ENCODE measurements at places on chromosomes 1 and 21.

DNA sequence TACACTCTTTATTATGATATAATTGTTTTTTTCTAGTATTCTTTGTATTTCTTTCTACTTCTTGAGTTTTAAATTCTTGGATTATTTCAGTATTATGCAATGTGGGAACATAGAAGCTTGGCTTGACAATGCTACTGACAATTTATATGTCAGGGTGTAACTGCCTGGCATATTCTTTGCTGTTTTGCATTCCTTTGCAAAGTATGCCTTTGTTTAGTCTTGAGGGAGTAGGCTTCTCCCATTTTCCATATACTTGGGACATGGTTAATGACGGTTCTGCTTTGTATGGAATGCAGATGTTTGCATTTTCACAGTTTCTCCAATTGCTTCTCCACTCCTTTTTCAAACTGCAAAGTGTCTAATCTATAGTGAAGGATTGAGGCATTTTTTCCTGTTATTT is 109.8 kb downstream of the HMCN1 start:
- no peaks in the 10 kb centered on the region for H3K27me3 ChIP-seq
- H3K4me1 ChIP-seq, result no peaks in the 10 kb centered on the region
- no peak overlapping the region for H3K27ac ChIP-seq
- no peaks in the 10 kb centered on the region for H3K36me3 ChIP-seq
- no peak for DNase-seq
- H3K4me3 ChIP-seq, result no peak overlapping the region

DNA sequence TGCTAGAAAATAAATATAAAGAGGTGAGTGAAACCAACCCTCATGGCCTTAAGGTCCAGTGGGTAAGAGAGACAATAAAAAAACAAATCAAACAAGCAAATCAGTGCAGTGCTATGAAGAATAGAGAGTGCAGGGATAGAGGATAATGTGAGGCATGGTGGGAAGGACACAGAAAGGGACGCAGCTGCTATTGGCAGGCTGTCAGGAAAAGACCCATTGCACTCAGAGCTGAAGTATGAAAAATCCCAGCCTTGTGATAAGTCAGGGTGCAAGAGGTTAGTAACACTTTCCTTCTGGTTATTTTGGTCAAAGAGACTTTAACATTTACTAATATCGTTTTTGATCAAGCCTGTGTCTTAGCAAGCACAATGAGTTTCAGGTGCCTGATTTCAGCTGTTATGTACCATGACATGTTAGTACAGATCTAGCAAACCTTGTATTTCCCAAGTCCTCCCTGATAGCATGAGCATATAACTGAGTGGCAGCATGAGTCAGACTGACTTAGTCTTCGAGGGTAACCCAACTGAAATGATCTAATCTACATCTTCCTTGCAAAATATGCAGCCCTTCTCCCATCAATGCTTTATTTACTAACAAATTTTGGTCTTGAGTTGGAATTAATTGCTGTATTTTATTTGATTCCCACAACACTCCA is 31.7 kb downstream of the CHML start:
- H3K4me3 ChIP-seq, result no peak overlapping the region
- peaks cover 23% of the 10 kb centered on the region for H3K4me1 ChIP-seq
- DNase-seq, result no peak
- H3K27me3 ChIP-seq, result no peaks in the 10 kb centered on the region
- H3K27ac ChIP-seq, result no peak overlapping the region

- no peaks in the 10 kb centered on the region for H3K4me1 ChIP-seq
- H3K27ac ChIP-seq, result no peak overlapping the region
- H3K4me3 ChIP-seq, result no peak overlapping the region
These were observed 31.8 kb downstream of the KCNK2 start for GRCh38 chr1:215114154-215114933.

GRCh38 chr1:10901891-10902805 is 105.7 kb upstream of the CASZ1 start:
- H3K27me3 ChIP-seq, result no peaks in the 10 kb centered on the region
- H3K4me3 ChIP-seq, result no peak overlapping the region
- peak overlapping the region; percentile 67 for H3K27ac ChIP-seq
- H3K36me3 ChIP-seq, result no peaks in the 10 kb centered on the region
- peaks cover 24% of the 10 kb centered on the region for H3K4me1 ChIP-seq
- peak; percentile 59 for DNase-seq

- no peak for DNase-seq
- H3K4me1 ChIP-seq, result no peaks in the 10 kb centered on the region
- H3K27me3 ChIP-seq, result no peaks in the 10 kb centered on the region
- no peak overlapping the region for H3K4me3 ChIP-seq
- H3K27ac ChIP-seq, result no peak overlapping the region
These were observed 22.1 kb downstream of the PLEKHA6 start for GRCh38 chr1:204337583-204337982.

DNA sequence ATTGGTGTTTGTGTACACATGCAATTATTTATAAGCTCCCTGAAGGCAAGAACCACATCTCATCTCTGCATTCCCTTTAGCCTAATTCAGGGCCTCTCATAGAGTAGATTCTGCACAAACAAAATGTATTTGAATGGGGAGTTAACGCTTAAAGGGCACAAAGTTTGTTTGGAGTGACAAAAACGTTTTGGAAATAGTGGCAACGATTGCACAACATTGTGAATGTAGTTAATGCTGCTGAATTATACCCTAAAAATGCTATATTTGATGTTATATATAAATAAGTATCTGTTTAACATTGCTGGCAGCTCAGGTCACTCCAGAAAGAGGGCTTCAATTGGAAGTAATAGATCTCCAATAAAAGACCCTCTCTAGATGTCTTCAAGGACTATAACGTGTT is 42.8 kb downstream of the TRIT1 start:
- DNase-seq, result no peak
- no peaks in the 10 kb centered on the region for H3K27me3 ChIP-seq
- no peak overlapping the region for H3K27ac ChIP-seq
- H3K4me3 ChIP-seq, result no peak overlapping the region
- peaks cover 16% of the 10 kb centered on the region for H3K4me1 ChIP-seq
- peaks cover 61% of the 10 kb centered on the region for H3K36me3 ChIP-seq

- no peaks in the 10 kb centered on the region for H3K27me3 ChIP-seq
- H3K4me1 ChIP-seq, result no peaks in the 10 kb centered on the region
These were observed 10.8 kb downstream of the SLC6A9 start for GRCh38 chr1:44020464-44020863.

DNA sequence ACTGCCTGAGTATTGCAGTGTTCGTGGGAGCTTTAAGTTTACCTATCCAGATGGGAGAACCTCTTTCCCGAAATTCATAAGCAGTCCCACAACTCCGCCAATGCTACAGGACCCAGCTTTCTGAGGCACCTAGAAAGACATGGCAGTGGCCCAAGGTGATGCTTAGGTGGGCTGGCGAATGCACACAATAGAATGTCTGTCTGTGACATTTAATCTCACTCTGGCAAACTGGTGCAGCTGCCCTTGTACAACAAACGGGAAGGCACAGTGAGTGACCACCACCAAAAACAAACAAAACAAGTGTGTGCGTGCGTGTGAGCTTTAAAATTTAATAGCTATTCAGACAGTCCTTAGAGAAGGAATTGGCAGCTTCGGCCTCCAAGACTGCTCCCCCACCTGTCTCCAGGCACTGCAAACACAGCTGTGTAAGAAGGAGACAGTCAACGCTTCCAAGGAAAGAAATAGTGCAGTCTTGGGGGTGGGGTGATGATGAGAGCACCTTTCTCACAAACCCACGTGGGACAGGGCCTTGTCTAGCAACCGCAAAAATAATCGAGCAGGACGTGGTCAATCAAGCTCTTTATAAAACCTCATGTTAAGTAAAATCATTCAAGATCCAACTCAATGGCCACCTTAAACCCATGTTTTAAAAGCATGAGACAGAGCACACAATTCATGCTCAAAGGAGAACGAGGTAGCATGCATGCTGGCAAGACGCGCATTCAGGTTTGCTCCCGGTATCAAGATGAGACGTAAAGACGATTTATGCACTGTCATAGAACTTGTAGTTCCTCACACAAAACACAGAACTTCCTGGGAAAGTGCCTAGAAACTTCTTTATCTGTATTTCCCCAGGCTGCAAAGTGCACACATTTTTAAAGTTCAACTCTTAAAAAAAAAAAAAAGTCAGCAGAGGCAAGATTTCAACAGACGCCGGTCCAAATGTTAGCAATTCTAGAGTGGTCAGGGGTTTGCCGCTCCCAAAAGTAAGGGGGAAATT is 84.1 kb downstream of the TM2D1 start:
- H3K36me3 ChIP-seq, result no peaks in the 10 kb centered on the region
- no peak for DNase-seq
- peak overlapping the region; percentile 28 for H3K4me3 ChIP-seq
- H3K27me3 ChIP-seq, result no peaks in the 10 kb centered on the region
- H3K27ac ChIP-seq, result peak overlapping the region; percentile 74

DNA sequence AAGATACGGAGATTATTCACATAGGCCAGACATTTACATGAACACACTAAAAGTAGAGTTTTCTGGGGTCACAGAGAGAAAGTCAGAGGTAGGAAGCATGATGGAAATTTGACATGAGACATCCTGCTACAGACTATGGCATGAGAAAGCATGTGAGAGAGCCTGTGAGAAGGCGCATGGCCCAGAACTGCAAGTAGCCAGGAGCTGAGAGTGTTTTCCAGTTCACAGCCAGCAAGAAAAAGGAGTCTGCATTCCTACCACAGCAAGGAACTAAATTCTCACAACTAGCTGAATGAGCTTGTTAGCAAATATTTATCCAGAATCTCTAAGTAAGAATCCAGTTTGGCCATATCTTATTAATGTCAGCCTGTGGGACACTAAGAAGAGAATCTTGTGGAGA is 673.3 kb downstream of the BRINP3 start:
- H3K27me3 ChIP-seq, result no peaks in the 10 kb centered on the region
- H3K4me1 ChIP-seq, result no peaks in the 10 kb centered on the region
- H3K27ac ChIP-seq, result no peak overlapping the region
- no peaks in the 10 kb centered on the region for H3K36me3 ChIP-seq
- DNase-seq, result no peak
- no peak overlapping the region for H3K4me3 ChIP-seq

- no peaks in the 10 kb centered on the region for H3K36me3 ChIP-seq
- H3K27ac ChIP-seq, result no peak overlapping the region
- no peak for DNase-seq
- H3K4me3 ChIP-seq, result no peak overlapping the region
These were observed 68.0 kb downstream of the ADAMTS1 start for GRCh38 chr21:26777166-26777565.

GRCh38 chr1:22778862-22779520 is 68.4 kb downstream of the EPHB2 start:
- H3K4me1 ChIP-seq, result peaks cover 4% of the 10 kb centered on the region
- H3K4me3 ChIP-seq, result no peak overlapping the region

DNA sequence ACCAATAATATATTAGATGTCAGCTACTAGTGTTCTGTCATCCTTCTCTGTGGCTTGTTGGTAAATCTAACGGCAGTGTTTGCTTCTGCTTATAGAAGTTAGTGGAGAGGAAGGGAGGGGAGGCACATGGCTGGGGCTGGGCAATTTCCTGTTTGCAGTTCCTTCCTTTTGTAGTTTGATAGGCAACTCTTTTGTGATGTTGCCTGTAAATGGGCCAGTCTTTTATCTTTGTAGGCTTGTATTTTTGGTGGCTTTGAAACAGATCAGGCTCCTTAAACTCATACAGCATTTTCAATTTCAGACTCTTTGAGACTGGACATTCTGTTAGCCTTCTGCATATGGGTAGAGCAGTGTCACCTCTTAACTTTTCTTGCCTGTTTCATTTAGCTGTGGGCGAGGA is 48.1 kb downstream of the CDC14A start:
- no peaks in the 10 kb centered on the region for H3K27me3 ChIP-seq
- H3K36me3 ChIP-seq, result no peaks in the 10 kb centered on the region
- no peak for DNase-seq
- peaks cover 16% of the 10 kb centered on the region for H3K4me1 ChIP-seq
- H3K4me3 ChIP-seq, result no peak overlapping the region
- peak overlapping the region; percentile 60 for H3K27ac ChIP-seq

- no peak overlapping the region for H3K4me3 ChIP-seq
- no peaks in the 10 kb centered on the region for H3K27me3 ChIP-seq
- H3K4me1 ChIP-seq, result no peaks in the 10 kb centered on the region
- H3K27ac ChIP-seq, result no peak overlapping the region
- no peaks in the 10 kb centered on the region for H3K36me3 ChIP-seq
These were observed 100.3 kb upstream of the DPYD start for GRCh38 chr1:98021126-98021525.

DNA sequence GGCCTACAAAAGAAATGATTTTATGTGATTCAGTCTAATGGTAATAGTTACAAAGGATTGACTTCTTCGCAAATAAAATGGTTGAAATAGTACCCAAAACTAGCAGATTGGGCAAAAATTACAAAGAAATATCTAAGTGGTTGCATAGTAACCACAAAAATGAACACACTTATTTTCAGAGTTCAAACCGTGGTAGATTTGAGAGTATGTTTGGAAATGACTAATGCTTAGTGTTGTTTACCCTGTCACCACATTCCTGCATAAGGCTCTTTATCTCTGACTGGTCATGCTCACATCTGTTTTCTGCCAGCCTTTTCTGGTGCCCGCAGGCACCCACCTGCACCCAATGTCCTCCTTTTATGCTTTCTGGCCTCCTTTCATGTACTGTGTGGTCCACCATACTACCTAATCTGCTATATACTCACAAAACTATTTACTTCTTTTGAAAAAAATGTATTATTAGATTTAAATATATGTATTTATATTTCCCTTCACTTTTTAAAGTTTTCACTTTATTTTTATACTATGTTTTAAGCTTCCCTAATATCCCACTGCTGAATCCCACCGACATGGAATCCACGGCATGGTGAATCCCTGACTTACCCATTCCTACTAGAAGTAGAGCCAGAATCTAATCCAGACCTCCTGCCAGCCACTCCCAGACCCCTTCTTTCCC is 30.3 kb downstream of the PTPRC start:
- no peaks in the 10 kb centered on the region for H3K4me1 ChIP-seq
- no peaks in the 10 kb centered on the region for H3K36me3 ChIP-seq
- H3K27ac ChIP-seq, result peak overlapping the region; percentile 27

GRCh38 chr1:161725908-161726472 is 4.6 kb downstream of the FCRLB start:
- H3K36me3 ChIP-seq, result no peaks in the 10 kb centered on the region
- peak overlapping the region; percentile 90 for H3K27ac ChIP-seq
- DNase-seq, result peak; percentile 77
- peak overlapping the region; percentile 87 for H3K4me3 ChIP-seq

GRCh38 chr1:232037774-232038388 is 411.3 kb downstream of the DISC1 start:
- H3K36me3 ChIP-seq, result no peaks in the 10 kb centered on the region
- H3K4me1 ChIP-seq, result peaks cover 7% of the 10 kb centered on the region
- no peaks in the 10 kb centered on the region for H3K27me3 ChIP-seq
- no peak overlapping the region for H3K27ac ChIP-seq
- DNase-seq, result no peak

GRCh38 chr1:71695084-71695483 is 587.3 kb downstream of the NEGR1 start:
- H3K27me3 ChIP-seq, result no peaks in the 10 kb centered on the region
- H3K4me3 ChIP-seq, result no peak overlapping the region
- H3K4me1 ChIP-seq, result no peaks in the 10 kb centered on the region
- no peak for DNase-seq
- no peak overlapping the region for H3K27ac ChIP-seq
- no peaks in the 10 kb centered on the region for H3K36me3 ChIP-seq

- peak overlapping the region; percentile 28 for H3K4me3 ChIP-seq
- H3K27ac ChIP-seq, result no peak overlapping the region
- peaks cover 59% of the 10 kb centered on the region for H3K4me1 ChIP-seq
- no peaks in the 10 kb centered on the region for H3K36me3 ChIP-seq
- peaks cover 100% of the 10 kb centered on the region for H3K27me3 ChIP-seq
- no peak for DNase-seq
These were observed 3.5 kb upstream of the LHX9 start for GRCh38 chr1:197913495-197914276.

All from upper lobe of right lung (tissue), 1 donor.